SK-MEL-5 (cell line): ENCODE measurements at places on chromosomes 13 and 19.

GRCh38 chr13:113445791-113446487, 7.3 kb downstream of the ADPRHL1 start:
- DNase-seq: no peak

DNA sequence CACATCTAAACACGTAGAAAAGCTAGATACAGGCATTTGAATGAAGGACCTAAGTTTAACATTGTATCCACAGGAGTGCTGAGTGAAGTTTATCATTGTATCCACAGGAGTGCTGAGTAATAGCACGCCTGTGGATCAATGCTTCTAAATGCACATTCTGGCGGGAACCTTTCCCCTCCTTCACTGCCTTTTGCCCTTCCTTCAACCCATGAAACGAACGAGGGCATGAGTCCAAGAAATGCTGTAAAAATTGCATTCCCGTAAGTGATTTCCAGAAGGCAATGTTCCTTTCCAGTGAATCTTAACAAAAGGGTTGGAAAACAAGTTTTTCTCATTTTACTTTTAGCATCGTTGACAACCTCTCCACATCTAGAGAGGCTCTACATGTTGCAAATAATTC, 88.1 kb downstream of the ZDHHC20 start:
- DNase-seq: no peak

- DNase-seq: no peak
Observed at GRCh38 chr19:54552913-54553310, 20.7 kb upstream of the LILRA2 start.

DNA sequence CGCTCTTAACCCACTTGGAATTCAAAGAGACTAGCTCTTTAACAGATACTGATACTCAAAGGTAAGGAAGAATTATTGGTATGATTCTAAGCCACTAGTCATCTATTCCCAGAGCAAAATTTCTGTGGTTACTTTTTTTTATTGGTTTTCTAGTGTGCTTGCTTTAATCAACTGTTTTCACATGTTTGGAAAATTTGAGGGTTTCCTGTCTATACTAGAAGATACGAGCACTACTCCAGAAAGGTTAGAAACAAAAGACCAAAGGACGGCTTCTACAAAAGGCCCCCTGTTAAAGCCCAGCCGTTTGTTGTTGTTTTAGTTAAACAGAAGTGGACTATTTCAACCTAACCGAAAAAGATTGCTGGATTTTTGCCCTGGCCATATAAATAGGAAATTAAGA, 18.5 kb upstream of the LPAR6 start:
- DNase-seq: peak; percentile 76

DNA sequence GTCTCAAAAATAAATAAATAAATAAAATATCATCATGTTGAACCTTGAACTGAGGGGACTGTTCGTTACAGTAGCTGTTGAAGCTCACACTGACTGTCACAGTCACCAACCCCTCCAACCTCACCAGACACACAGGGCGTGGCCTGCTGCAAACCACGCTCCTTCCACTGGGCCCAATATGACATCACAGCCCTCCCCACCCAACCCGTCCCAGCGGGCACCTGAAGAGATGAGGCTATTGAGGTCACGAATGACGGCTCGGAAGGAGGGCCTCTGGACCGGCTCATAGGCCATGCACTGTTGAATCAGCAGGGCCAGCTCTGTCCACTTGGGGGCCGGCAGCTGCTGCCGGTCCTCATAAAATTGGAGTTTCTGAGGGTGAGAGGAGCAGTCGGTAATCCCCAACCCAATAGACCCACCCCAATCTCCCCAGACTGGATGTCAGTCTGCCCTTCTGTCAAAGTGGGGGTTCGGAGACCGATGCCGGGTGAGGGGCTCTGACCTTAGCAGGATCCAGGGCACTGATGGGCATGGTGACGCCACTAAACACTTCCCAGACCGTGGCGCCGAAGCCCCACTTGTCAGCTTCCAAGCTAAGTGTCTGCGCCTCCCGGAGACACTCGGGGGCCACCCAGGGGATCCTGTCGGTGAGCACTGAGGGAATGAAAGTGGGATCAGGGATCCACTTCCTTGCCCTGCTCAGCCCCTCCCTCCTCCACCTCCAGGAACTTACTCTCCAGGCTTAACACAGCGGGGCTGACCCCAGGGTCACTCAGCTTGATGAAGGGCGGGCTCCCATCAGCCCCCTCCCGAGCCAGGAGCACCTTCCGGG, 13.2 kb downstream of the JAK3 start:
- DNase-seq: no peak

DNA sequence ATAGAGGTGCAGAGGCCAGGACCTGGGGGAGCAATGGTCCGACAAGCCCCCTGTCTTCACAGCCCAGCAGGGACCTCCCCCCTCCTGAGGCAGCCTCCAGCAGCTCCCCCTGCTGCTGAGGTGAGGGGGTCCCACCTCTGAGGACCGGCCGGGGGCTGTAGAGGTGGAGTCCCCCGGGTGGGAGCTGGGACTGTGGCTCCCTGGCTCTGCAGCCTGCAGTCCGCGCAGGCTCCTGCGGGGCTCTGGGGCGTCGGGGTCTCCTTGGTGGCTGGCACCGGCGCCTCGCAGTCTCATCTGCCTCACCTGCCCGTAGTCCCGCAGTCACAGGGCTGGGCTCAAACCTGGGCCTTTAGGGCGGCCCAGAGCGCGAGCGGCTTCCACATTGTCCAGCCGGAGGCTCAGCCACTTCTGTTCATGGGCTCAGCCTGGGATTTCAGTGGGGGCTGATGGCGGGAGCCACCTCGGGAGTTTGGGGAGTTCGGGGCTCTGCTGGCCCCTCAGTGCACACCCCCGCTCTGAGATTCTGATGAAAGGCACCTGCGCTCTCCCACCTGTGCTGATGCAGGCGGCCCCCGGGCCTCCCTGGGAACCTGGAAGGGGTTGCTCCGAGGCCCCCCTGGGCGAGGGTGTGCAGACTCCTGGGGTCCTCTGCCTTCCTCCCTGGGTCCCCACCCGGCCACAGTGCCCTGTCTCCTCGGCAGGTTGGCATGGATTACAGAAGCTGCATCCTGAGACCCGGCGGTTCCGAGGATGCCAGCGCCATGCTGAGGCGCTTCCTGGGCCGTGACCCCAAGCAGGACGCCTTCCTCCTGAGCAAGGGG, 7.0 kb upstream of the ZNF554 start:
- no peak for DNase-seq

- DNase-seq: peak; percentile 8
Observed at GRCh38 chr13:65653613-65654012, 1576.5 kb downstream of the PCDH9 start.

GRCh38 chr13:29587645-29588044, 7.8 kb downstream of the SLC7A1 start:
- peak; percentile 55 for DNase-seq

DNA sequence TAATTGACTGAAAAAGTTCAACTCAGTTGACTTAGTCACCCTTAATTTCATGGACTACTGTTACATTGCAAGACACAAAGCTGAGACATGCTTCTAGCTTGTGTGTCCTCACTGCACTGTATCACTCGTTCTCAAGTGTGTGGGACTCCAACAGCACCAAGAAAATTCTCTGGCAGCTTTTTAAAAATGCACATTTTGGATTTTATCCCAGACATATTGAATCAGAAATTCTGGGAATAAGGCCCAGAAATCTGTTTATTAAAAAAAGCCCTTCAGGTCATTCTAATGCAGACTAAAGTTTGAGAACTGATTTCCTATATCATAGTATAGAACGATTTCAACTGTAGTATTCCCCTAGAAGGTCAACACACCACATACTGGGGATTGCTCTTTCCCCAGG, 1485.3 kb downstream of the PCDH9 start:
- no peak for DNase-seq

DNA sequence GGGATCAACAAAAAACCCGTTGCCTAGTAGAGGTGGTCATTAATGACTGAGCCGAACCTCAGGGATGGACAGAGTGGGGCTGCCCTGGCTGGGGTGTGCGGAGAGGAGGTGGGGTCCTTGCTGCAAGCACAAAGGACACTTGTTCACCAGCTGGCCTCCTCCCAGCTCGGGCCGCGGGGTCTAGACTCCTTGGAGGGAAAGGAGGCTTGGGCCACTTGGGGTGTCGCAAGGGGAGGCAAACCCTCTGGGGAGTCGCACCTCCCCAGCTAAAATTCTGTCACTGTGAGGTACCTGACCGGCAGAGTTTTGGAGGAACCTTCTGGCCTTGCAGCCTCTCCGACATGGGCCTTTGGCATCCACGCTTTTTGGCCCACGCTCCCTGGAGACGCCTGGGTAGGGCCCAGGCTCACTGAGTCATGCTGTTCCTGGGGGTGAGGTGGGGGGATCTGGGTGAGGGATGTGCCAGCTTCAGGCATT, 8.2 kb downstream of the KLHL26 start:
- DNase-seq: no peak

- peak; percentile 77 for DNase-seq
Observed at GRCh38 chr13:99969919-99970650, 1.5 kb downstream of the ZIC5 start.

DNA sequence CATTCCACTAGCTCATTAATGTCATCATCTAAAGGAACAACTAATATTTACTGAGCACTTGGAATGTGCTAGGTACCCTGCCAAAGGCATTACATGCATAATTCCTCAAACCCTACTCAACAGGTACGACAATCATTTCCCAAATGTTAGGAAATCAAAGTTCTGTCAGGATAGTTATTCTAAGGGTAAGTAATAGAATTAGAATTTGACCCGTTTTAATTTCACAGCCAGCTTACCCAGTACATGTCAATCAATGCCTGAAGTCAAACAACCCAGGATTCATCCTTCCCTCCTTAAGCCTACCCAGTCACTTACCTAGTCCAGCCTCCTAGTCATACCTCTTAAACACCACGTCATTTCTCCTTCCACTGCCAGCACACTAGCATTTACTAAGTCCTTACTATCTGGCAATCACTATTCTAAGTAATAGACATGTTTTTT, 2.4 kb downstream of the LNX2 start:
- DNase-seq: no peak

GRCh38 chr13:27820524-27821482, 28.5 kb downstream of the GSX1 start:
- DNase-seq: no peak

DNA sequence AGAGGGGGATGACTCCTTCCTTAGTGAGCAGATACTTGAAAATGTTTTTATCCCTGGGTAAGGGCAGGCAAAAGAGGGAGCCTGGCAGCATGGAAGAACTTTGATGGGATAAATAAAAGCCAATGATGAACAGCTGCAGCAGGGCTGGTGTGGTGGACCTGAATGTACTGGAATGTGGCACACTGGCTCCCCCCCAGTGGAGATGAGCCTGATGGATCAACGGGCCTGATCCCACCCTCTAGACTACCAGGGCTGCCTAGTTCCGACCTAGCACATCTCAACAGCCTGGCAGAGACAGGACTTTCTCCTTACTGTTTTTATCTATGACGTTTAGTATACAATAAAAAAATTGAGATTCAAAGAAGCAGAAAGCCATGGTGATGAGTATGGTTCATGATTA, 20.5 kb downstream of the NLRP11 start:
- DNase-seq: no peak

DNA sequence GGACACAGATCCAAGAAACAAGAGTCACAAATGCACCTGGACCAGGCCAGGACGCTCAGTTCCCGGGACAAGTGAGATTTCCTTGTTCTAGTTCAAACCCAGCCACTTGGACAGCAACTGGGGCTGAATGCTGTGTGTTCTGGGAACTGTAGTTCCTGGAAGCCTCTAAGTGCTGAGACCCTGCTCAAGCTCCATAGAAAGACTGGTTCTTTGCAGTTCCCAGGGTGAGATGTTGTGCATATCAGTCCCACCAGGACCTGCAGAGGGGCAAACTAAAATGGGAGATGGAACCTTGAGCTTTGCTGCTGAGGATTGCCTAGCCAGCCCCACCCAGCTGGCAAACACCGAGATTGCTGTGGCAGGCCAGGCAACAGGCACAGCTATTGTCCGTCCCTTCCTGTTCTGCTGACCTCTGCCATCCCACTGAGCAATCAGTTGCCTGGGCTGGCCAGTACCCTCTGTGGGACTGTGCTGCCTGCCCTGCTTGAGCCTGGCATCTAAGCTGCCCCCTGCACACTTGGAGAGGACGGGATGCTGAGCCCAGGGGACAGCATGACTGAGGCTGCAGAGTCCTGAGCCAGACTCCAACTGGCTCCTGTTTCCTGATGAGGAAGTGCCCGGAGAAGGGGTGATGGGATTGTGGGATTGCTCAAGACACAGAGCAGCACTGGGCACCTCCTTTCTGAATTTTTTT, 1.4 kb upstream of the GIPC1 start:
- DNase-seq: peak; percentile 50

DNA sequence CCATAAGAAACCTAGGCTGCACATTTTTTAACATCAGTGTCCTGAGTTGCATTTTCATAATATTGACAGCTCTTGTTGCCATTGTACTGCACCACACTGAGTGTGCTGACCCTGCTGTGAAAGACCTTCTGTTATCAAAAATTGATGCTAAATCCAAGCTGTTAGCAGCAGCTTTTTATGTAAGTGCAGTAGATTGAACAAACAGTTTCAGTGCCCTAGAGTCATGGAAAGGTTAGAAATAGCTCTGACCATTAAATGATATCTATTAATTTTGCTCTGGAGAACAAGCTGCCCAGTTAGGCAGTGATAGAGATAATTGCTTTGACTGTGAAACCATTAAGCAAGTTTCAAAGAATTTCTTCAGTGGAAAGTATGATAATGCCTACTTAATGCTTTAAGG, 1289.2 kb upstream of the PCDH20 start:
- no peak for DNase-seq

DNA sequence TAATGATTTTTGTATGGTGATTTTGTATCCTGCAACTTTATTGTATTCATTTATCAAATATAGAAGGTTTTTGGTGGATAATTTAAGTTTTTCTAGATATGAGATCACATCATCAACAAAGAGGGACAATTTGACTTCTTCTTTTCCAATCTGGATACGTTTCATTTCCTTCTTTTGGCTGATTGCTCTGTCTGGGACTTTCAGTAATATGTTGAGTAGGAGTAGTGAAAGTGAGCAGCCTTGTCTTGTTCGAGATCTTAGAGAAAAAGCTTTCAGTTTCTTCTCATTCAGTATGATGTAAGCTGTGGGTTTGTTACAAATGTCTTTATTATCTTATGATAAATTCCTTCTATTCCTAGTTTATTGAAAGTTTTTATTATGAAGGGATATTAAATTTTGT, 352.0 kb upstream of the DACH1 start:
- no peak for DNase-seq

DNA sequence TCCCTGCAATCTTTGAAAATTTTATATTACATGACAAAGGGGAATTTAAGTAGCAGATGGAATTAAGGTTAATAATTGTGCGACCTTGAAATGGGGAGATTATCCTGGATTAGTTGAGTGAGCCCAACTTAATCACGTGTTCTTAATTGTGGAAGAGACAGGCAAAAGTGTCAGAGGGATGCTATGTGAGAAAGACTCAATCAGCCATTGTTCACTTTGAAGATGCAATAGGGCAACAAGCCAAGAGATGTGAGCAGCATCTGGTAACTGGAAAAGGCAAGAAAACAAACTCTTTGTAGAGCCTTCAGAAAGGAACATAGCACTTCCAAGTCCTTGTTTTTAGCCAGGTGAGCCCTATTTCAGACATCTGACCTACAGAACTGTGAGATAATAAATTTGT, 247.7 kb downstream of the SLITRK1 start:
- DNase-seq: no peak

GRCh38 chr13:111969551-111970135, 97.3 kb upstream of the SOX1 start:
- no peak for DNase-seq

GRCh38 chr13:41802043-41802683, 158.7 kb downstream of the VWA8 start:
- no peak for DNase-seq

- no peak for DNase-seq
Observed at GRCh38 chr19:12967907-12968306, 1.5 kb upstream of the DAND5 start.
